ENCODE measurements at places on chromosomes 2 and 18.

DNA sequence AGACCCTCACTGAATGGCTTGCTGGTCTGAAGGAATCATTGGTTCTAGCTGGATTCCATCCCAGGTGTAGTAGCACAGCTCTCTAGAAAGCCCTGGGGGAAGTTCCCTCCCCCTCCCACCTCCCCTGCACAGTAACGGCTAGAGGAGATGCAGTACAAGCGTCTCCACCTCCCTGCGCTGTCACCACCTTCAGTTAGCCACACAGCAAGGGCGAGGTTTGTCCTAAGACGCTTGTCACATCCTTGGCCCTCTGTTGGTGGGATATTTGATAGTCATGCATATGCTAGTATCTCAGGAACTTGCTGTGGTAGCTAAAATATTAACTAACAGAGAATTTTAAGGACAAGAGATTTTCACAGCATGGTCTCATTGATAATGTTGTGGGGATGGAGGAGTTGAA, 19.4 kb downstream of the TRAPPC12 start:
- no peak for DNase-seq

DNA sequence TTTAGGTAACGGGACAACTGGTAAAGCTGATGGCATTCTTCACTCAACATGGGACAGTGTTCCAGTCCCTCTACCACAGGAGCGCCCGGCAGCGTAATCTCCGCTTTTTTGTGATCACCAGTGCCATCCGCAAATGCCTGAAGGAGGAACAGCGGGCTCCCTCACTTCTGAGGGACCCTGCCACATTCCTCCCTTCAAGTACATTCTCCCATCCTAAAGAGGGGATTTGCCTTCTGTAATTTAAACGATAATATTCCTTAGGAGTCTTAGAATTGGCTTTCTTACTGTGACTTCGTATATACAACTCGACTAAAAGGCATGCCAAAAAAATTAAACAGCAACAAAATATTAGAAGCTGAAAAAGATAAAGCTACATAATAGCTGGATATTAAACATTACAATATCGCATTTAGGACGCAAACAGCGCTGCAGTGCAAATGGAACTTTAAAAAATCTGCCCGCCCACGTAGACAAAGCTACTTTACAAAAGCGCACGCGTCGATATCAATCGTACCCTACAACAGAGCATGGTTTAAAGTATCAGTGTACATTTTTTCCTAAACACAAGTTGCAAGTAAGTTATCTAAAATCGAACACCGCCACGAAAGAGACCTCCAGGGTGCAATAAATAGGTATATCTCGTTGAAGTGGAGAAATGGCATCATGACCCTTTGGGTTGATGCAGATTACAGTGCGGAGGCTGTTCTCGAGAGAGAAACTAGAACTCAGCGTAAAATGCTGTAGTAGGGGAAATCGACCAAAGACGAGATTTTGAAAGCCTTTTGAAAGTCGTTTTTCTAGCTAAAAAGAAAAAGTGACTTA, 2.3 kb upstream of the VSNL1 start:
- no peak for DNase-seq

DNA sequence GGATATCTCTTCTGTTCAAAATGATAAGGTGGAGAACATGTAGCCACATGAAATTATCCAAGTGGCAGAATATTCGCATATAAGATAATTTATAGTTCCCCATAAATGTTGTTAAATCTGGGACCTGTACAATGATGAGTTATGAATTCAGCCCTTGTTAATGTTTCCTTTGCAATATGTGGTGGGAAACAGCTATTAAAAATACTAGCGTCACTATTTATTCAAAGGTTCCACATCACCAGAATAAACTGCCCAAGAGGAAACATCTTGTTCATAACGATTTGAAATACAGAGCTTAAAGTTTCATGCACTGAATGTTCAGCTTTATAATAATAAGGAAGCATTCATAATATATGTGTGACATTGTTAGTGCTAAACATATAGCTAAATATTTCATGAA, 223.9 kb upstream of the TCF4 start:
- DNase-seq = no peak

DNA sequence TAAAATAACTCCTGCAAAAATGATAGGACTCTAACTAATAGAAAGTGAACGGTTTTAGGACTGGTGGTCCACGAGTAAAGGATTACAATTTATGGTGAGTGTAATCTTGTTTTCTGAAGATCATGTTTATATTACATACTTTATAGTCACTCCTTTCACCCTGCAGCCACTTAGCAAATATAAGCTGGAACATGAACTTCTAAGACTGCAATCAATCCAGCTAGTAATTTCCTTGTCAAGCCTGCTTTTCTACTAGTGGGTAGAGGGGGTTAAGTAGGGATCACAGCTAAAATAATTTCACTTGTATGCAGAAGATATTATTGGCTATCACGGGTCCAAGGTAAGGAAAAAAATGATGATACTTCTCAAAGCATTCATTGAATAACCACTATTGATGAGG, 125.5 kb upstream of the NETO1 start:
- DNase-seq = no peak

GRCh38 chr2:160362018-160362417, 131.6 kb downstream of the RBMS1 start:
- no peak for DNase-seq
